ENCODE measurements at places on chromosomes 1 and 21.

GRCh38 chr1:29708381-29708780 lies 472.1 kb downstream of the PTPRU start:
- H3K27me3 ChIP-seq, result no peaks in the 10 kb centered on the region
- DNase-seq, result no peak
- H3K4me3 ChIP-seq, result no peak overlapping the region
- no peak overlapping the region for H3K27ac ChIP-seq
- no peaks in the 10 kb centered on the region for H3K36me3 ChIP-seq

DNA sequence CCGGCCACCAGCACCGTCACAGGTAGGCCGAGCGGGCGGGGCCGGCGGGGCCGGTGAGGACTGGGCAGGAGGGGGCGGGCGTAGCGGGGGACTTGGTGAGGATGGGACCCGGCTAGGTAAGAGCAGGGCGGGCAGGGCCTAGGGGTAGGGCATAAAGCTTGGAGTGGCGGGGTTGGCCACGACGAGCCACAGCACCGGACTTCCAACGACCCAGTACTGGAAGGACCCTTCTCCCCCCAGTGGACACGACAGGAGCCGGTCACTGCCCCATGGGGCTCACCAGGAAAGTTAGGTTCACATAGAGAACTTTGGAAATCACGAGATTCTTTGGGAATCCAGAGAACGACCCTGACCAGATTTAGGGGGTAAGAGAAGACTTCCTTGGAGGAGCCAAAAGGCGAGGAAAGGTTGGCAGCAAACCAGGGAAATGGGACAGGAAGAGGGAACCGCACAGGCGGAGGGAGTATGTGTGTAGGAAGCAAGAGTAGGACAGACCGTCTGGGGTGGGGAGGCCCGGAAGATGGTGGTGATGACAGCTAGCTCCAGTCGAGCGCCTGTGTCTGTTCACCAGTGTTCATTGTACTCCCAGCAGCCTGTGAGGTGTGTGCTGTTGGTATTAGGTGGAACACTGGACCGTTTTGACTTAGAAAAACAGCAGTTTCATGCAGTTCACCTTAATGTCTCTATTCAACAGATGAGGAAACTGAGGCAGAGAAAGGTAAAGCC lies 20.4 kb downstream of the ZNF362 start:
- H3K36me3 ChIP-seq, result peaks cover 13% of the 10 kb centered on the region
- H3K27me3 ChIP-seq, result no peaks in the 10 kb centered on the region
- DNase-seq, result no peak
- peaks cover 3% of the 10 kb centered on the region for H3K4me1 ChIP-seq
- no peak overlapping the region for H3K4me3 ChIP-seq

DNA sequence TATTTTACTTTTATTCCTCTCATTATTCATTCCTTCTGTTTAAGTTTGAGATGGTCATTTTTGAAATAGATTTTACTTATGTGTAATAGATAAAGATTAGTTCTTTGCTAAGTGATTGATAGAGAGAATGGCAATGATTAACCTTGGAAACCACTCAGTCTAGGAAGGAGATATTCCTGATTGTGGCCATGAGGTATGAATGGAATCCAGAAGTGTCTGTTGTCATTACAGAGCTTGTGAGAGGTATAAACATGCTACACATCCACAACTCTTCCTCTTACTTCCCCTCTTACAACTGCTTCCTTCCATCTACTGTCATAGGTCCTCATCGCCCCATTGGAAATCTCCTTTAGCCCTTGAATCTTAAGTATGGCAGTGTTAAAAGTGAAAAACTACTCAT lies 988.8 kb upstream of the B3GALT2 start:
- no peaks in the 10 kb centered on the region for H3K36me3 ChIP-seq
- no peak overlapping the region for H3K27ac ChIP-seq
- H3K4me3 ChIP-seq, result no peak overlapping the region
- no peak for DNase-seq
- no peaks in the 10 kb centered on the region for H3K4me1 ChIP-seq
- H3K27me3 ChIP-seq, result no peaks in the 10 kb centered on the region

DNA sequence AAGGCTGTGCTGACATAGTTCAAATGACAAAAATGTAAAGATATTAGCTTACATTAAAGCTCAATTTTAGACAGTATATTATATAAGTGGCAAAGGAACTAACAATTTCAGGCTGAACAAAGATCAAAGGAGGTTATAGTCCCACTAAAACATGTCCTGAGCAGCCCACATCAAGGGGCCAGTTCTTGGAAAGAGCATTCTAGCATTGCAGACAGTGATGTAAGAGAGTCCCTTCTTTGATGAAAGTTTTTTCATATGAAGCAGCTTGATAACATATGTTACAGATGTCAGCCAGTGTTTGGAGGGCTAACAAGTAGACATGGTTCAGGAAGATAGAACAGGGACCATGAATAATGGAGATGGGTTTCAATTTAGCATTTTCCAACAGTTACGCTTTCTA lies 301.7 kb downstream of the NTNG1 start:
- H3K4me1 ChIP-seq, result no peaks in the 10 kb centered on the region
- DNase-seq, result no peak
- H3K27me3 ChIP-seq, result no peaks in the 10 kb centered on the region
- H3K27ac ChIP-seq, result no peak overlapping the region

DNA sequence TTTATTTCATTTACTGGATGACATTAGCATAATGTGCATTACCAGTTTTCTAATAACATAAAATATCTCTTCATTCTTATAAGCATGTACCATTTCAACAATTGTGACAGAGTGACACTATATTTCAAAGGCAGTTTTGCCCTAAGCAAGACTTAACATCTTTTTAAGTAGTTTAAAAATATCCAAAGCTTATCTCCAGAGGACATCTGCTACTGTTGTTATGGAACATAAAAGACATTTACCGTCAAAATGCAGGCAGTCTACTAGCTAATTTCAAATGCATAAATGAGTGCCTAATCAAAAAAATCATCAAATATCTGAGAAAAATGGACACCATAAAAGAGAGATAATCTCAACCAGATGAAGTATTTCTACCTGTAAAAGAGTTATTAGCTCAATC lies 782.4 kb upstream of the BRINP3 start:
- H3K27me3 ChIP-seq, result no peaks in the 10 kb centered on the region
- H3K4me1 ChIP-seq, result no peaks in the 10 kb centered on the region
- DNase-seq, result no peak
- no peak overlapping the region for H3K27ac ChIP-seq

GRCh38 chr1:42259059-42259738 lies 75.8 kb downstream of the FOXJ3 start:
- no peak overlapping the region for H3K4me3 ChIP-seq
- no peak for DNase-seq
- H3K27me3 ChIP-seq, result no peaks in the 10 kb centered on the region
- no peak overlapping the region for H3K27ac ChIP-seq

- DNase-seq, result no peak
- H3K27me3 ChIP-seq, result no peaks in the 10 kb centered on the region
- H3K4me1 ChIP-seq, result peaks cover 4% of the 10 kb centered on the region
Observed at GRCh38 chr1:243712941-243713340, 137.1 kb downstream of the AKT3 start.

GRCh38 chr1:85087659-85088407 lies 39.5 kb upstream of the MCOLN3 start:
- peaks cover 4% of the 10 kb centered on the region for H3K4me1 ChIP-seq
- DNase-seq, result no peak
- no peaks in the 10 kb centered on the region for H3K36me3 ChIP-seq
- H3K27me3 ChIP-seq, result peaks cover 4% of the 10 kb centered on the region
- H3K27ac ChIP-seq, result no peak overlapping the region
- no peak overlapping the region for H3K4me3 ChIP-seq

DNA sequence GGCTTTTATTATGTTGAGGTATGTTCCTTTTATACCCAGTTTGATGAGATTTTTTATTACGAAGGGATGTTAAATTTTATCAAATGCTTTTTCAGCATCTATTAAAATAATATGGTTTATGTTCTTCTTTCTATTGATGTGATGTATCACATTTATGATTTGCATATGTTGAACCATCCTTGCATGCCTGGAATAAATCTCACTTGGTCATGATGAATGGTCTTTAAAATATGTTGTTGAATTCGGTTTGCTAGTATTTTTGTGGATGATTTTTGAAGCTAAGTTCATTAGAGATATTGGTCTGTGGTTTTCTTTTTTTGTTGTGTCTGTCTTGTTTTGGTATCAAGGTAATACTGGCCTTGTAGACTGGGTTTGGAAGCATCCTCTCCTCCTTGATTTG lies 14.1 kb downstream of the GPR88 start:
- no peak overlapping the region for H3K27ac ChIP-seq
- no peaks in the 10 kb centered on the region for H3K4me1 ChIP-seq
- H3K36me3 ChIP-seq, result no peaks in the 10 kb centered on the region
- no peak overlapping the region for H3K4me3 ChIP-seq
- peaks cover 3% of the 10 kb centered on the region for H3K27me3 ChIP-seq
